ENCODE measurements at places on chromosomes 2 and 18.
A peak's percentile ranks its signal among the peaks of the same experiment; 100 is the strongest.

DNA sequence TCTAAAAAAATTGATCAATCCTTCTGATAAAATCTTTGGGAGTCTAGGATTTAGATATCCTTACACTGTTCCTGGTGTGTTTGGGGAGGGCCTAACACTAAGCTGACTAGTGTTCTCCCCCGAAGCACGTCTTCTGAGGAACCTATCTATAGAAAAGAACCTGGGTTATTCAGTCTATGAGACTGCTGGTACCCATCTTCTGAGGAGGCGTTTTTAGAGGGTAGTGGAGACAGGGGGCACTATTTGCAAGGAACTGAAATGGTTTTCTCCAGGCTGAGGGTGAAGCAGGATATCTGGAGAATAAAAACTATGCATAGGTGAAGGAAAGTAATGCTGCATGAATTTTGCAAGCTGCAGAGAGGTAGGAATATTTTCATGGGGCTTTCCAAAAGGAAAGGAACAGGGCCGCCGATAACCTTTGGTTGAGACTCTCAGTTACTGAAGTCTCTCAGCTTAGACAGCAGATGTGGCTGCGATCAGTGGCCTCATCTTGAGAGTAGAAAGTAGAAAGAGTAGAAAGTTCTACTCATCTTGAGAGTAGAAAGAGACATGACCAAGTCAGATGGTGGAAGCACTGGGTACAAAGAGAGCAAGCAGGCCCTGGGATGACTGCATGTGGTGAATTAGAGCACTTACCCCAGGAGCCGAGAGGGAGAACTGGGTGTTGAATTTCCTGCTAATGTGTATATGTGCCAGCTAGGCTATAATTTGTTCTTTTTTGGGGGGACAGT, 31.8 kb upstream of the KCNE4 start:
- DNase-seq = no peak

DNA sequence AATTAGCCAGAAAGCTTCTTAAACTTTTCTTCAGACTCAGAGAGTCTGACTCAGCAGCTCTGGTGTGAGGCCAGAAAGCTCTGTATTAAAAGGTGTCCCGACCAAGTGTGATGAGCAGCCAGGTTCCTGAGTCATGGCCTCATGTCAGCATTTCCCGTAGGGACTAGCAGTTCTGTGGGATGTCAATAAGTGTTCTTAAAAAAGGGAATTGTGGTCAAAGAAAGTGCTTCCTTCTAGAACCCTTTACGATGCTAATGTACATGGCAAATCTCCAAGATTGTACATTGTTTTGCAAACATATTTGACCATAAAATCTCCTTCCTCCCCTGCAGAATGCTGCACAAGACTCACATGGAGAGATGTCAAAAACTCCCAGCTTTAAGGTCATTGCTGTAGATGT, 80.1 kb downstream of the PLA2R1 start:
- peak; percentile 10 for DNase-seq

GRCh38 chr2:30235008-30235655, 3.8 kb downstream of the LBH start:
- no peak for DNase-seq

DNA sequence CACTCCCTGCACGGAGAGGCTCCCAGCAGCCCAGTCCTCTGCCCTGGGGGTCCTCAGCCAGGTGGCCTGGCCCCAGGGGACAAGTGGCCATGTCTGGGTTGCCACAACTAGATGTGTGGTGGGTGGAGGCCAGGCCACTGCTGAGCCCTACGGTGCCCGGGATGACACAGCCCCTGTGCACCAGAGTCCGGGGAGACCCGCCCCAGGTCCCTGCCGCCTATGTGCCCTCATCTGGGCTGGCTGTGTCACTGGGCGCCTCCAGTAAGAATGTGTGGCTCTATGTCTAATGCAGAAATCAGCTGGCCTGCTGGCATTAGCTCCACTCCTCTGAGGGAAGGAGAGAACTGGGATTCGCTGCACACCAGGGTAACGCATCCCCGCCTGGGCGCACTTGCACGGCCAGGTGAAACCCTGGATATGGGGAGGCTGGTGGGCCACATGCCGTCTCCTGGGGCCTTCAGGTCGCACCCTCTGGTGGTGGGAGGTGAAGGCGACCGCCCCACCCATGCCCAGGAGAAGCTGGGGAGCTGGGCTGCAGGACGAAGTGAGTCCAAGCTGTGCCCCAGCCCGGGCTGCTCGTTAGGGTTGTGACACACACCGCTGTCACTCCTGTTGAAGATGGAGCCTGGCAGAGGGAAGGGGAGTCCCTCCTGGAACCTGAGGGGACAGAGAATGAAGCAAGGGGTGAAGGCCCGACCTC, 136.1 kb downstream of the PTGR3 start:
- DNase-seq = no peak

DNA sequence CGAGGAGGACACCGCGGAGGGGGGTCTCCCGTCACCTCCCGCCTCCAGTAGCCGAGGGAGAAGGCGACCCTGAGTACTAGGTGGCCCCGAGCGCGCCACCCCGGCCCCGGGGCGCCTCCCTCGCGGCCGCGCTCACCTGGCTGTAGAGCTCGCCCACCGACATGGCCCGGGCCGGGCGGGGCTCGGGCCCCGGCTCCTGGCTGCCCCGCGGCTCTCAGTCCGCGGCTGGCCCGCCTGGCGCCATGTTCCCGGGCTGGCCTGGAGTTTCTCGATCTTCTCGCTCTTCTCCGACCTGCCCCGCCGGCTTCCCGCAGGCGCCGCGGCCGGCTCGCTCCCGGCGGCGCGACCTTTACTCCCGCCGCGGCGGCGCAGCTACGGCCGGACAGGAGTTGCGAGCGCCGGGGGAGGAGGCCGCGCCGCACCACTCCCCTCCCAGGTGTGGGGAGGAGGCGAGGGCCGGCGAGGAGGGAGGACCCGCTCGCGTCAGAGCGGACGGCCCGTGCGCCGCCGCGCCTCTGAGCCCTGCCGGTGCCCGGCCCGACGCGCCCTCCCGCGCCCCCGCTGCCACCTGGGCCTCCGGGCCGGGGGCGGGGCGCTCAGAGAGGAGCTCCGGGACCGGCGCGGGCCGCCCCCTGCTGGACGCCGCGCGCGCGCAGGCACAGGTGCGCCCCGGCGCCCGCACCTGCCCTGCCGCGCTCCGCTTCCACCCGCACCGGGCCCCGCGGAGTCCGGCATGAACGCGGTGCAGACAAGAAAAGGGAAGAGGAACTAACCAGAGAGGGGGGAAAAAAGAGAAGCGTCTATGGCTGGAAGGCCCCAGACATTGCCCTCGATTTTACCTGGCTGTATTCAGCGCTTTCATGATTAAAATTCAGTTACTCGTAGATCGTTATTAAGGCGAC, at the start of gene MYO5B:
MYO5B (minus strand) TSS at position 517 of the 902 bp plus-strand sequence; CDS start at position 163, 354 bp downstream.
- DNase-seq = no peak

- no peak for DNase-seq
These were observed 39.5 kb upstream of the FIGN start for GRCh38 chr2:163775304-163775703.

DNA sequence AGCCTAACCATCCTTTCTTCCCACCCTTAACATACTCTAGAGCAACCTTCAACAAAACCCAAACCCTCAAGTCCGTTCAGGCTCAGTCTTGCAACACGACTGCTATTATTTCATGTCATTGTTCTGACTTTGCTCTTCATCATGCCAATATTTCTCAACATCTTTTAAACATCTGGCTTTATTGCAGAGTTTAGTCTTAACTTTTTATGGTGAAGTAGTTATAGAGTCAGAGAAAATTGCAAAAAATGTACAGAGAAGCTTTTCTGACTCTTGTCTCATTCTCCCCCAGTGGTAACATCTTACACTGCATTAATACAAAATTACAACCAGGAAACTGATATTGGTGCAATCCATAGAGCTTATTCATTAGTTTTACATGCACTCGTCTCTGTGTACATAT, 3.9 kb downstream of the MARCO start:
- DNase-seq = no peak

DNA sequence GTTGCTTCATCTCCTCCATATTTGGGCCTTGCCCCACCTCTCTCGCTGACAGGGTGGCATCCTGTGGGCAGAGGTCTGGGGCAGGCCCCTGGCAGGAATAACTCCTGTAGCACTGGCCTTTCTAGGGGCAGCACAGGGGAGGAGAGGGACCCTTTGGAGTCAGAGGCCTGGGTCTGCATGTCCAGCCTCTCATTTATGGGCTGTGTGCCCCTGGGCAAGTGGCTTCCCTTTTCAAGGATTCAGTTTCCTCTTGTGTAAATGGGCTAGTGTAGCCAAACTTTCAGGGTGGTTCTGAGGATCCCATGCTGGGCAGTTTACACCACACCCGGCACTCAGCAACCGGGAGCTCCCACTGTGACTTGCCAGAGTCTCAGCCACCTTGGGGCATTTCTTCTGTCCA, 23.4 kb downstream of the ADRA2B start:
- DNase-seq = no peak

- no peak for DNase-seq
These were observed 14.7 kb downstream of the DAW1 start for GRCh38 chr2:227886149-227886548.

GRCh38 chr2:127715778-127716449, 14.6 kb downstream of the SFT2D3 start:
- DNase-seq = no peak

DNA sequence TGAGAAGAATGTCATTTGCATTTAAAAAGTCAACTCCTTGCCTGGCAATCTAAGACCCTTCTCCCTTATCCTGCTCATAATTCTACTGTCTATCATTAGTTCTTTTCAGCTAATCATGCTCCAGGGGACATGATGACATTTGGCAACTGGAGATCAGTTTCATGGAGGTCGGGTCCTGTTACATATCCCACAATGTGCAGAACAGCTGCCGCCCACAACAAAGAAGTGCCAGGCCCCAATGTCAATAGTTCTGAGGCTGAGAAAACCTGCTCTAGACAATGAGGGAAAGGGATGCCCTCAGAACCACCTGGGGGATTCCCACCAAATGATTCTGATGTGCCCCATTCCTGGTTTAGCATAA, 53.4 kb upstream of the IL1RL1 start:
- DNase-seq = no peak

GRCh38 chr2:27231921-27232320, 14.8 kb downstream of the CAD start:
- no peak for DNase-seq

GRCh38 chr2:52034706-52035105, 1002.8 kb upstream of the NRXN1 start:
- no peak for DNase-seq

DNA sequence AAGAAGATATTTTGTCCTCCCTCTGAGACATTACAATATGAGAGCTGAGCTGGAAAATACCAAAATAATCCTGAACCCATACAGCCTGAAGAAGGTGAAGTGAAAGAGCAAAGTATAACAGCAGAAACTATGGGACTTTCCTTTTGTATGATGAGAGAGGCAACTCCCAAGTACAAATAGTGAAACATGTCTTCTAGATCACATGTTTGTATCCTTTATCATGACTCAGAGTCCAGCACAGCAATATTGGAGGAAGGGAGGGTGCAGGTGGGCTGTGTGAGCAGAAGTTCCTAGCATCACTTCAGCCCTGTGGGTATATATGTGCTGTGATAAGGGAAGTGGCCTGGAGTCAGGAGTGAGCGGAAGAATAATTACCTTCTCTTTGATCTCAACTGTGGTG, 265.6 kb upstream of the NRXN1 start:
- no peak for DNase-seq

- DNase-seq = no peak
These were observed 57.0 kb downstream of the PRKCE start for GRCh38 chr2:45708501-45708900.

- DNase-seq = no peak
These were observed 382.3 kb upstream of the NXPH2 start for GRCh38 chr2:139162456-139162855.

DNA sequence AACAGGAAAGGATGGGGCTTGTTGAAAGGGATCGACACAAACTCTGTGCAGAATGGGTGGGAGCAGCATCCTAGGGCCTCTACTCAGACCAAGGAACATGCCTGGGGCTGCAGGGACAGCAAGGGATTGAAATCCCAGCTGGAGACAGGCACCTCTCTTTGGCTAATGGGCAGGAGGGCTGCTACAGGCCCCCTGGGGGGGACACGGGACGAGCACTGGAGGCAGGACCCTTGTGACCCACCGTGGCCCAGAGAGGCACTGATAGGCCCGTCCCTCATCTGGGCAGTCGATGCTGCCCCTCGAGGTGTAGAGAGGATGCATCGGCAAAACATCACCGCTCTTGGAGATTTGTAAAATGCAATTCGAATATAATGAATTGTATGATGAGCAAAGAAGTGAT, 5.1 kb downstream of the HS1BP3 start:
- DNase-seq = no peak

GRCh38 chr2:15127301-15127700, 433.8 kb downstream of the NBAS start:
- DNase-seq = no peak

DNA sequence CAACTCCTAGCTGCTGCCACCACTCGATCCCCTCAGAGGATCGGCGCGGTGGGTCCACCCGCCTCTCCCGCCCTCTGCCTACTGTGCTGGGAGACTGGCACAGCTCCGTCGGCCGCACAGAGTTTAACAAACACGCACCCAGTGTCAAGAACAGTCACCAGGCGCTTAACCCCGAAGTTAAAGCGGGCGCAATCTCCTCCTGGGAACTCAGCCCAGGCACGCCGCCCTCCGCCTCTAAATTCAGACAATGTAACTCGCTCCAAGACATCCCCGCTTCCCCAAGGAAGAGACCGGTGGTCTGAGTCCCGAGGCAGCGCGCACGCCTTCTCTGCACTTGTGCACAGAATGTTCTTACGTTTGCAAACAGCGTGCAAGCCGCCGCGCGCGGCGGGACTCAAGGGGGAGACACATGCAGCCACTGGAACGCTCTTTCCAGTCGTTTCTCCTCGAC, 533 bp downstream of the CXCR4 start:
- DNase-seq = no peak

DNA sequence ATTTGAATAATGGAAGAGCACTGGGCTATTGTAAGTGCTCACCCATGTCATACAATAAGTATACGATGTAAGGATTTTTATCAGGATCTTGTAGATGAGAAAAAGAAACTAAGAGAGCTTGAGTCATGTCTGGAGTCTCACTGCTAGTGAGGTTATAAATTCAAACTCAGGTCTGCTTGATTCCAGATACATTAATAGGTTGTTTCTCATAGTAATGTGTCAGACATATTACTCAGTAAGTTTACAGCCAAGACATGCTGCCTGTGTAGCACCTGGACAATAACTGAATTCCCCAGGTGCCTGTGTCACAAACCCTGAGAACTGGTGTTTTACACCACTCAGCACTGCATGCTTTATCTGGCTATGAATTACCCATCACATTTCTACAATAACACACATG, 216.9 kb upstream of the LRP1B start:
- no peak for DNase-seq

DNA sequence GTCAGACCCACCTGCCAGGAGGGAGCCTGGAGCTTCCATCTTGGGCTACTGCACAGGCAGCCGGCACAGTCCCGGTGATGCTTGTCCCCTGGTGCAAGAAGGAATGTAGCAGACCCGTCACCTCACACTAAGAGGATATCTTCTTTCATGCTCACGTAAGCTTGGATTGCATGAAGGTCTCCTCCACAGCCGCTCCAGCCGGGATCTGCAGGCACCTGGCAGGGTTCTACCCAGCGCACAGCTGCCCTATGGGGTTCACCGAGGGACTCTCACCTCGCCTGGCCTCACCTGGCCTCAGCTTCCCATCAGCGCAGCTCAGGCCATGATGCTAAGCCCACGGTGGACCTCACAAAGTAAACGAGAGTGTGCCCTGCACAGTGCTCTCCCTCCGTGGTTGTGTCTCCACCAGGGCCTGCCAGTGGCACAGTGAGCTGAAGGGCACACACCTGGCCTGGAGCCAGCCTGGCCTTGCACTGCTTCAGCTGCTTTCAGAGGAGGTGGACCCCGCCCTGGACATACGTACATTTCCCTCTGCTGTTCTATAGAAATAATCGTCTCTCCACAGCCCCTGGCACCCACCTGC, 239.1 kb downstream of the SEPTIN10 start:
- no peak for DNase-seq

- DNase-seq = no peak
These were observed 129.3 kb downstream of the RDH14 start for GRCh38 chr2:18430996-18431748.

Measured in T1000 (cell line).